ENCODE measurements at places on chromosomes 11 and 22.

DNA sequence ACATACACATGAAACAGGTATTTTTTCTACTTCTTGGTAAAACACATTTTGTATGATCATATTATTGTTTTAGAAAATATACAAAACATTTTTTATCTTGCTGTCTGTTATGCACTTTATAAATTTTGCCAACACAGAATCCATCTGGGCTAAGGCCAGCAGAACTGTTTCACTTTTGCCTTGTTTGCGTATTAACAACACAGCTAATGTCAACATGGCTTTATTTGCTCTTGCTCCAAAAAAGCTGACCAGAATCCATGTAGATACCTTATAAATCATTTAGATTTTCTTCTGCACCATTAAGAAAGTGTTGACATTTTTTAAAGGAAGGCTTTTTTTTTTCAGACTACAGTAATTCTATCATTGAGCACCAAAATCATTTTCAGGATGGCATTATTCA is 58.1 kb upstream of the PGR start:
- DNase-seq: no peak

DNA sequence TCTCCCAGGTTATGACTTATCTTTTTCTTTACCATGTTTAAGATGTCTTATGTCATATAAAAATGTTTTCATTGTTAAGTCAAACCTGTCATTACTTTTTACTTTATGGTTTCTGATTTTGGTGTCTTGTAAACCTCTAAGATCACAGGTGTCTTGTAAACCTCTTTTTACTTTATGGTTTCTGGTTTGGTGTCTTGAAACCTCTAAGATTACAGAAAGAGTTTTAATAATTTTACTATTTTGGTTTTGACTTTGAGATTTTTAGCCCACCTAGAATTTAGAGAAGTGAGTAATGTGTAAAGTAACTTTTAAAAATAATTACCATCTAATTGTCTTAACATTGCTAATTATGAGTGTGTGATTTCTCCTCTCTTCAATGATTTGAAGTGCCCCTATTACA is 2.6 kb downstream of the CSF2RB start:
- DNase-seq: no peak

DNA sequence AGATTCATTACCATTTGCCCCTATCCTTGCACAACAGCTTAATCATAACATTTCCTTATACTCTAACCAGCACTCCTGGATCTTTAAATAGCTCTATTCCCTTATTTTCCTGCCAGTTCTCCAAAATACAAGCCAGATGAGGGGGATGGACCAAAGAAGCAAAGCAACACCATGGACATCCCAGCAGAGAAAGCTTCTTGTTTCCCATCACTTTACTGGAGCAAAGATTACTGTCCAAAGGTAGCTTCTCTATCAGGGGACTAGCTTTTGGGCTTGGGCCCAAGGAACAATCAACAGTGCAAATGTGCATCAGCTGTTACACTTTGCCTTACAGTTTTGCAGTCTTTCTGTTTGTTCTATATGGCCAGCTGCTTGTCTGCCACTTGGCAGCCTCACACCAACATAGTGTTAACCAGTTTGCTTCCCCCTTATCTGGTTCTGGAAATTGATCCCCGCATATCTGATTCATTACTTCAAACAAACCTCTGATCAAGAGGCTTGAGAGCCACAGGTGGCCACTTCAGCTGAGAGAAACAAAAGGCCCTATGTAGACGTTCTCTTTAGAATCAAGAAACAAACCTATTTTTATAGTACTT is 814.3 kb downstream of the METTL15 start:
- DNase-seq: no peak

DNA sequence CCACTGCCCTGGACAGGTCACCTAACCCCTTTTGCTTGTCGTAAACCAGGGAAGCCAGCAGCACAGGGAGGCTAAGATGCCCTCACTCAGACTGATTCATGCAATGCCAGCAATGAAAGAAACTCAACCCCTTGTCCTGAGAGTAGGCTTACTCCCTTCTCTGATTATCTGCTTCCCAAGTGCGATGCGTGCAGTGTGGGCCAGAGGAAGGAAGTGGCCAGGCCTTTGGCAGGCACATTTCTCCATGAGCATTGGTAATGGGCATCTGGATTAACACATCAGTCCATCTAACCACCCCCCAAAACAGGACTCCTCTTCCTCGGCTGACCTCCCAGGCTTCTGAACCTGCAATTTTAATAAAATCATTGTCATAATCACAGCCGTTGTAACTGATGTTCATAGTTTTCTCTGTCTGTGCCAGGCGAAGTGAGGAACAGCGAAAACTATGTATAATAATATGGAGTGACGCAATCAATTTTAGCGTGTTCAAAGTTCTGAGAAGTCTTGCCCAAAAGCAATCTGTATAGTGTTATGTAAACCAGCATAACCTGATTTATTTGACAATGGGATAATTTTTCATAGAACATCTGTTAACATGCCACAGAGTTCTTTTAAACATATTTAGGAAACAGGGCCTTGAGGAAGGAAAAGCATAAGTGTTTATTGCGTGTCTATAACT is 33.9 kb downstream of the TST start:
- no peak for DNase-seq

GRCh38 chr11:92707173-92707619 is 262.3 kb upstream of the MTNR1B start:
- DNase-seq: no peak

Measured in HuH-7.5 (cell line).